ENCODE measurements at places on chromosomes 6 and 20. TPM values are rescaled to one million over a fixed set of nuclear protein-coding genes. Genes with fewer than 3 reads are reported as not detected.

GRCh38 chr20:36279776-36280175, 26.4 kb upstream of the DLGAP4 start:
- no peak overlapping the region for H3K27ac ChIP-seq
- no peaks in the 10 kb centered on the region for H3K4me1 ChIP-seq
- DNase-seq, result no peak
- no peaks in the 10 kb centered on the region for H3K27me3 ChIP-seq

DNA sequence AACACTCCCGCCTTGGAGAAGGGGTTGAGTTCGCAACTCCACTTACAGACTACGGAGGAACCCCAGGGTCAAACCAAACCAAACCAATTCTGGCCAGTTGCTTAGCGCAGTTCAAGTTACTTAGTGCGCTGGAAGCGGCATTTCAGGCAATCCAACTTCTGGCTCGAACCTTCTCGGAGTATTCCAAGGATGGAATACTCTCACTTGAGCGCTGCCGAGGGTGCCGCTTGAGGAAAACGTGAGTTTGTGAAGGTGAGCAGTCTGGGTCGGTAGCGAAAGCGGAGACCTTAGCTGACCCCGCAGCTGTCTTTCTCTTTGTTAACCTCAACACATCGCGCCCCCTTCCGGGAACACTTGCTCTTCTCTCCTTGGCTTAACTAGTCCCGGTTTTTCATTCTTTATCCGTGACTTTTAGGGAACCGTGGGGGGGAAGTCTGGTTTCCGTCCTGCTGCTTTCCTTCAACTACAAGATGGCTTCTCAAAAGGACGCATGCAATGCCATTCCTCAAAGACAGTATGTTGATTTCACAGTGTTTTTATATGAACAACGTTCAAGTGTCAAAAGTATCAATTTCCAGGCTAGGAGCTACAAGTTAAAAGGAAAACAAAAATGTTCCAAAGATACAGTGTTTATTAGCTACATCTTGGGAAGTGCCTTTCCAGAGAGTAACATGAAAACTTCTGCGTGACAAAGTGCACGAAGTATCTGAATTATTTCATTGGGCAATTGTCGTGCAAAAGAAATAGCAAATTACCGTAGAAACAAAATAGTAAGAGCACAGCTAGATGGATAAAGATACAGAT, 741 bp upstream of the PNISR start:
- H3K4me3 ChIP-seq, result peak overlapping the region; percentile 89
- peaks cover 3% of the 10 kb centered on the region for H3K36me3 ChIP-seq
- H3K27me3 ChIP-seq, result no peaks in the 10 kb centered on the region
- peaks cover 17% of the 10 kb centered on the region for H3K4me1 ChIP-seq
- DNase-seq, result peak; percentile 56

DNA sequence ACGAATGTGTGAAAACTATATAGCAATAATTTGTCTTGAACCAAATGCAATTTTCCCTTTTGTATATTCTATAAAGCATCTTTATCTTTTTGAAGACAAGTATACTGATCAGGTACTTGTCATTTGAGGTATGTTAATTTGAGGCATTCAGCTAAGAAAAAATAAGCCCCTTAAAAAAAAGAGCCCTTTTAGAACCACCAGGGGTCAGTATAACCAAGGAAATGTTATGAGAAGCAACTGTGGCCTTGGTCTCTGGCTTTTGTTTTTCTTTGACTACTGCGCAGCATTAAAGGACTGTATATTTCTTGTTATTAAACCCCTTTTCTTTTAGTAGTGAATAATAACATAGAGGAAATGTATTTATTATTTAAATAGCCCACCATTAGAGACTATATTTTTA, 43.1 kb downstream of the CD109 start:
- H3K27ac ChIP-seq, result no peak overlapping the region
- no peak overlapping the region for H3K4me3 ChIP-seq
- peak; percentile 81 for DNase-seq
- no peaks in the 10 kb centered on the region for H3K27me3 ChIP-seq
- H3K4me1 ChIP-seq, result no peaks in the 10 kb centered on the region
- H3K36me3 ChIP-seq, result no peaks in the 10 kb centered on the region

DNA sequence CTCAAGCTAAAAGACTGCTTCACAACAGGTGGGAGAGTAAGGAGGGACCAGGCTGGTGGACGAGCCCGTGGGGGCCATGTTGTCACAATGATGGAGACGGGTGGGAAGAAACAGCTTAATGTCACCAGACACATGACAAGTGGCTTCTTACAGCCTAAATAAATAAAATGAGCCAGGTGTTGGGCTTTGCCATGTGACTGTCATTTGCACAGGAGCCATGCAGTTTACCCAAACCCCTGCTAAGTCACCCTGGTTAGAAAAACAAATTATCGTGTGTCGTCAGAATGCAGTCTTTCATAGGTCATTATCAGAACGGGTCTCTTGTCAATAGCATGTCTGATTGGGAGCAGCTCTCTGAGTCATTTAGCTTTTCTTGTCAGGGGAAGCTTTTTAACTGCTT, 18.5 kb downstream of the BTBD3 start:
- no peak overlapping the region for H3K4me3 ChIP-seq
- no peak overlapping the region for H3K27ac ChIP-seq
- H3K27me3 ChIP-seq, result no peaks in the 10 kb centered on the region
- H3K4me1 ChIP-seq, result peaks cover 4% of the 10 kb centered on the region

- no peaks in the 10 kb centered on the region for H3K4me1 ChIP-seq
- peaks cover 23% of the 10 kb centered on the region for H3K27me3 ChIP-seq
- DNase-seq, result no peak
- H3K4me3 ChIP-seq, result no peak within 1 kb of the TSS
- no peaks in the 10 kb centered on the region for H3K36me3 ChIP-seq
Observed at GRCh38 chr6:83708970-83709747, at the start of gene SNAP91. SNAP91 (minus strand) TSS chr6:83709101; CDS start chr6:83707927, 1,174 bp downstream.

GRCh38 chr6:111800259-111800765, 72.9 kb downstream of the FYN start:
- H3K27ac ChIP-seq, result no peak overlapping the region
- peaks cover 37% of the 10 kb centered on the region for H3K4me1 ChIP-seq
- no peak for DNase-seq
- H3K27me3 ChIP-seq, result no peaks in the 10 kb centered on the region
- no peak overlapping the region for H3K4me3 ChIP-seq

- H3K4me1 ChIP-seq, result no peaks in the 10 kb centered on the region
- H3K27ac ChIP-seq, result no peak overlapping the region
- no peak for DNase-seq
- no peaks in the 10 kb centered on the region for H3K27me3 ChIP-seq
- H3K4me3 ChIP-seq, result no peak overlapping the region
Observed at GRCh38 chr20:20343932-20344331, 24.0 kb upstream of the INSM1 start.

DNA sequence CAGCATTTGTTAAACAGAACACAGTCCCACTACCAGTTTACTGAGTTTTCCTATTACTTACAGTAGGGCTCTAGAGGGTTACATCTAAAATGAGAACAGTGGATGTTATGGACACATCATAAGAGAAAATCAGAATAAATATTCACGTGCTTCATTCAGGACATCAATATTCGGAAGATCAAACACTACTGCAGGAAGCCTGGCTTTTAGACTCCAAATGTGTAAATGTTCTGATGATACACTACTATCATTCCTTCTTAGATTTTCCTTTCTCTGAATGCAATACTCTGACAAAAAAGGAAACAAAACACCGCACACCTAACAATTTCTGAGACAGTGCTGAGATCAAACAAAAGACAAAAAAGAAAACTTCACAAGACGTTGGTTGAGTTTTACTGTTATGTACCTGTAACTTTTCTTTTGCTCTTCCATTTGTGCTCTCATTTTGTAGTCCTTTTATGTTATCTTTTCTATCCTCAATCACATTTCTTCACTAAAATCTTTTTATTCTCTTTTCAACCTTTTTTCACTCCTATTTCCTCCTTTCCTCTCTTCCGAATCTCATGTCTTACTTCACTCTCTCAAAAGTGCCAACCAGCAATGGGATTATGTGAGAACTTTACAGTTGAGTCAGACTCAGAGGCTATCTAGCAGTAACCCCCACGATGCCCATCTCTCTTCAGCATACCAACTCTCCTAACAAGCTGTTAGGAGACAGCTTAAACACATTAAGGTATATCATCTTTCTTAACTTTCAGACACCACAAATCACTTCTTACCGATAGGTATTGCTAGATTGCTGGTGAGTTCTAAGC, 1.7 kb downstream of the FAM184A start:
- peaks cover 10% of the 10 kb centered on the region for H3K4me1 ChIP-seq
- no peak overlapping the region for H3K4me3 ChIP-seq
- peaks cover 13% of the 10 kb centered on the region for H3K27me3 ChIP-seq
- no peaks in the 10 kb centered on the region for H3K36me3 ChIP-seq
- DNase-seq, result no peak

DNA sequence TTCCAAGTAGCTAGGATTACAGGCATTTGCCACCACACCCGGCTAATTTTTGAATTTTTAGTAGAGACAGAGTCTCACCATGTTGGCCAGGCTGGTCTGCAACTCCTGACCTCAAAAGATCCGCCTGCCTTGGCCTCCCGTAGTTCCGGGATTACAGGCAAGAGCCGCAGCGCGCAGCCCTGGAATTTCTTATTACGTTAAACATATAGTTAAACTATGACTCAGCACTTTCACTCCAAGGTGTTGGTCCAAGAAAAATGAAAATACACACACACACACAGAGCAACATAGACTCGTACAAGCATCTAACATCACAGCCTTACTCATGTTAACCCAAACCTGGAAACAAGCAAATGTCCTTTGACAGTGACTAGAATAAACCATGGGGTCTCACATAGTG, 663.9 kb downstream of the PRKN start:
- no peaks in the 10 kb centered on the region for H3K4me1 ChIP-seq
- no peak overlapping the region for H3K27ac ChIP-seq
- no peak overlapping the region for H3K4me3 ChIP-seq

GRCh38 chr6:36978421-36979346, 7.3 kb downstream of the MTCH1 start:
- no peak for DNase-seq
- no peak overlapping the region for H3K4me3 ChIP-seq
- H3K27me3 ChIP-seq, result no peaks in the 10 kb centered on the region
- peaks cover 2% of the 10 kb centered on the region for H3K4me1 ChIP-seq
- H3K27ac ChIP-seq, result no peak overlapping the region

DNA sequence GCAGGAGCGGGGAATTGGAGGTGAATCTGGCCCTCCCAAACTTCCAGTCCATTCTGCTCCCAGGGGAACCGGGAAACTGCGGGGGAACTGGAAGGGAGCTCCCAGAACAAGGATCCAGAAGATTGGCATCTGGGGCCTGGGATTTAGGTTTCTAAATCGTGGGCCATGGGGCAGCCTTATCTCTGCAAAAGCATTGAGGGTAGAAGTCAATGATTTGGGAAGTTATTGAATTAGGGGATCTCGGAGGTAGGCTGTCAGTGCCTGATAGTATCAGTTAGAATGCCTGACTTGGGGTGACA, 45.1 kb downstream of the HNF4A start:
- H3K27me3 ChIP-seq, result no peaks in the 10 kb centered on the region
- no peaks in the 10 kb centered on the region for H3K4me1 ChIP-seq
- no peaks in the 10 kb centered on the region for H3K36me3 ChIP-seq
- H3K27ac ChIP-seq, result no peak overlapping the region

GRCh38 chr6:73652637-73653570, 888 bp downstream of the SLC17A5 start:
- H3K36me3 ChIP-seq, result no peaks in the 10 kb centered on the region
- peak overlapping the region; percentile 95 for H3K27ac ChIP-seq
- no peaks in the 10 kb centered on the region for H3K27me3 ChIP-seq
- H3K4me1 ChIP-seq, result peaks cover 16% of the 10 kb centered on the region

- no peak for DNase-seq
- H3K4me1 ChIP-seq, result no peaks in the 10 kb centered on the region
- H3K4me3 ChIP-seq, result no peak overlapping the region
- H3K27me3 ChIP-seq, result no peaks in the 10 kb centered on the region
Observed at GRCh38 chr6:87660226-87660911, 41.7 kb downstream of the AKIRIN2 start.

- no peak overlapping the region for H3K4me3 ChIP-seq
- no peaks in the 10 kb centered on the region for H3K4me1 ChIP-seq
- H3K27me3 ChIP-seq, result no peaks in the 10 kb centered on the region
- DNase-seq, result no peak
- no peaks in the 10 kb centered on the region for H3K36me3 ChIP-seq
Observed at GRCh38 chr6:128803911-128804310, 79.0 kb upstream of the LAMA2 start.

DNA sequence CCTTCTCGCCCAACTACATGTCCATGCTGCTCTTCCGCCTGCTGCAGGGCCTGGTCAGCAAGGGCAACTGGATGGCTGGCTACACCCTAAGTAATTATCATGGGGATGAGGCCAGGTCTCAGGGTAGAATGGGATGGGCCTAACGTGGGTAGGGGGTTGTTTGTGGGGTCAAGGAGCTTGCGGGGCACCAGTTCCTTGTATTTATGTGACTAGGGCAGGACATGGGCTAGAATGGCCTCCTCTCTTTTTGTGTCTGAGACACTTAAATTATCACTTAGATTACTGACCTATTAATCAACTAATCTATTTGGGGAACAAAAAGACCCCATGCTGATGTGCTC, 10.7 kb downstream of the SLC22A1 start:
- no peaks in the 10 kb centered on the region for H3K4me1 ChIP-seq
- no peak overlapping the region for H3K4me3 ChIP-seq
- H3K36me3 ChIP-seq, result no peaks in the 10 kb centered on the region
- no peak overlapping the region for H3K27ac ChIP-seq

MAPK13 gene
- 49.9 TPM for total RNA-seq

FKBP1C gene
- not detected for total RNA-seq

C20orf202 gene
- total RNA-seq, result 0.60 TPM

PIGT gene
- total RNA-seq, result 173 TPM

Data from natural killer cell (primary cell).